ENCODE measurements at places on chromosomes 2 and 18. TPM values are rescaled to one million over a fixed set of nuclear protein-coding genes. Genes with fewer than 3 reads are reported as not detected.

The NYAP2 gene
- 0.18 TPM for total RNA-seq

The PDCD1 gene
- 1.3 TPM for total RNA-seq

The HOXD1 gene
- total RNA-seq: 0.19 TPM

The TAF4B gene
- 20.2 TPM for total RNA-seq

The RGPD3 gene
- 0.26 TPM for total RNA-seq

The MYO7B gene
- 0.19 TPM for total RNA-seq

The MAB21L4 gene
- 179 TPM for total RNA-seq

The GALNT3 gene
- 28.4 TPM for total RNA-seq

The CD207 gene
- 1.1 TPM for total RNA-seq

The HOXD9 gene
- not detected for total RNA-seq

The PPM1B gene
- total RNA-seq: 16.2 TPM

The QPCT gene
- 2.1 TPM for total RNA-seq

The RAB11FIP5 gene
- total RNA-seq: 17.3 TPM

The BBS5 gene
- 7.1 TPM for total RNA-seq

The TMEM214 gene
- 33.0 TPM for total RNA-seq

The GCG gene
- total RNA-seq: not detected
